ENCODE measurements at places on chromosomes 16 and 17.

GRCh38 chr17:72696156-72696555, 396.3 kb downstream of the SLC39A11 start:
- DNase-seq, result no peak

- DNase-seq, result no peak
These were observed 36.7 kb downstream of the KIAA0753 start for GRCh38 chr17:6603744-6604325.

DNA sequence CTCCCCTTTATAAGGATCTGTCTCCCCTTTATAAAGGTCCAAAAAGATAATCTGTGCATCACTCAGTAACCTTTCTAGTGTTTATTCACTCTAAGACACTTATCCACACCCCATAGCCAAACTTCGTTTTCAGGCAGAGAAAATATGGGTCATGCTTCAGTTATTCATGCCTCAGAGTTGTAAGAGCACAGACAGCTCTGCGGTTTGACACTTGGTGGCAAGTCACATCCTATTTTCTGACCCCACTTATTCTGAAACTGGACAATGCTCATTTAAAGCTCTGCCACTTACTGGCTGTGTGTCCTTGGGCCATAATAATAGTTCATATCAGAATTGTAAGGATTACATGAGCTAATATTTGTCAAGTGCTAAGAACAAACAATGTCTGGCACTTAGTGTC, 2.0 kb upstream of the KRTAP2-1 start:
- no peak for DNase-seq

DNA sequence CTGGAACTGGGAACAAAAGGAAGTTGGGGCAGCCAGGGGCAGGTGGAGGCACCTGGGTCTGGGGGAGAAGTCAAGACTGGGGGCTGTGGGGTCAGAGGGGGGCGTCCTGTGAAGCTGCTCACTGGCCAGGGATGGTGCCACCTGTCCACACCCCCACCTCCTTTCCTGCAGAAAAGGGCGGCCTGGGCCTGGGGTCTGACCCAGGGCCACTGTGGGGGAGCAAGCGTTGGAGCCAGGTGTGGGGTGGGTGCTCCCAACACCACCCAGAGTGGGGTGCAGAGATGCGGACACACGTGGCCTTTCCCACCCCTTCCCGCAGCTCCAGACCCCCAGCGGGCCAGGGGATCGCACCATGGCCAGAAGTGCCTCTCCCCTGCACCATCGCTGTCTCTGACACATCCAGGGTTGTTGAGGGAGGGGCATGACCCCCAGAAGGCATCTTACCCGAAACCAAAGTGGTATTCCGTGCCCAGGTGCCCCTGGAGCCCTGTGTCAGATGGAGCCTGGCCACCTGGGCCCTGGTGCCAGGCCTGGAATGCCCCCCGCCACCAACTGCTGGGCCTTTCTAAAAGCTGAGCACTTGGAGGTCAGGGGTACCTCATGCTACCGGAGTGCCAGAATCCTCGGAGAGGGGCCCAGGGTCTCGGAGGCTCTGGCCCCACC, 2.6 kb upstream of the SLC16A3 start:
- peak; percentile 69 for DNase-seq

- no peak for DNase-seq
These were observed 32.6 kb downstream of the WNT9B start for GRCh38 chr17:46883871-46884520.

GRCh38 chr16:12729448-12729847, 74.2 kb downstream of the CPPED1 start:
- DNase-seq, result no peak

DNA sequence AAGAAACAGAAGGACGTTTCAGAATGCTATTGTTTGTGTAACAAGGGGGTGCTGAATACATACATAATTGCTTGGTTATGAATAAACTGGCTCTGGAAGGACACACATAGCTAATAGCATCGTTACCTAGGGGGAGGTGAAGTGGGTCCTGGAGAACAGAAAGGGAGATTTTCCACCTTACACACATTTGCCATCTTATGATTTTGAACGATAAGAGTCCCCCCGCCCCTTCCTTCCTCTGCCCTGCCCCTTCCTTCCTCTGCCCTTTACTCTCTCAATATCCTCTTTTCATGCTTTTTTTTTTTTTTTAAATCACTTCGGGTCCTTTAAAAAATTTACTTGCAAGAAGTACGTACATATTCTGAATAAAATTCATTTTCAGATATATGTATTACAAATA, 902 bp upstream of the DHRS7B start:
- no peak for DNase-seq

GRCh38 chr17:15180121-15180561, 85.0 kb downstream of the PMP22 start:
- no peak for DNase-seq

GRCh38 chr17:73248532-73248931, 13.1 kb downstream of the CPSF4L start:
- no peak for DNase-seq

DNA sequence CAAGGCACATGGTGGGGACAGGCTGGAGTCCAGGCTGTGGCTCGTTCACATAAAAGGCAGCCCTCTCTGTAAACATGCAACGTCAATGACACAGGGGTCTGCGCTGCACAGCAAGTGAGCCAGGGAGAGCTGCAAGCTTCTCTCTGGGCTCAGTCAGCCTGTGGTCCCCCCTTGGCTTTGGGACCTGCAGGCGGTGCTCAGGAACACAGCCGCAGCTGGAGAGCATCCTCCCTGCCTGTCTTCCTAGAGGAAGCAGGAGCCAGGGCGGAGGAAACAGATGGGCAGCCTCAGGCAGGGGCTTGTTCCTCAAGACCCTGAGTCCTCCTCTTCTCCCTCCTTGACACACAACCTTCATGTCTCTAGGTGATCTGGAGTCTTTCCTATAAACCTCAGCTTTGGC, 228.0 kb downstream of the C16orf78 start:
- peak; percentile 54 for DNase-seq

DNA sequence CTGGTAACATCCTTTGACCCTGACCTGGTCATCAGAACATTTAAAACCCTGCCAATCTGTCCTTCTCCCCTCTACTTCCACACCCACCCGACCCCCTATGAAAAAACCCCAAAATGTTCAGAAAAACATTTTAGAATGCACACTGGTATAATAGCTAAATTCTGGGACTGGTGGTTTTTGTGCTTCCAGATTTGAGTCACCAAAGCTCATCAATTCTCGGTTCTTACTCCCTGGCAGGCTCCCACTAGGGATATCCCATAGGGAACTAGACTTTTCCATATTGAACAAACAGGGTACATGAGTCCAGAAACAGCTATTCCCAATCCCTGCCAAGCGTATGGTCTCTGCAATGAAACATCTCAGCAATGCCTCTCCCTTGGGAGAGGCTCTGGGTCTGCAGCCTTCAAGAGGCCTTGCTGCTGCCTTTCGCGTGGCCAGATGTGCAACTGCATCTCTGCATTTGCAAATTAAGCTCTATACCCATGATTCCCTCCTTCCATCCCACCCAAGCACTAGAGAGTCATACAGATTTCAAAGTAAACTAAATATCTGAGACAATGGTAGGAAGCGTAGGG, 67.7 kb downstream of the SMG6 start:
- DNase-seq, result no peak

- DNase-seq, result peak; percentile 67
These were observed 3.9 kb downstream of the CTRB2 start for GRCh38 chr16:75203096-75203495.

- DNase-seq, result no peak
These were observed 62.6 kb upstream of the ERN1 start for GRCh38 chr17:64192589-64192988.

- peak; percentile 92 for DNase-seq
These were observed 4.5 kb downstream of the PMP22 start for GRCh38 chr17:15260376-15261257.

GRCh38 chr16:66701026-66701425, 4.5 kb upstream of the CMTM4 start:
- DNase-seq, result no peak

DNA sequence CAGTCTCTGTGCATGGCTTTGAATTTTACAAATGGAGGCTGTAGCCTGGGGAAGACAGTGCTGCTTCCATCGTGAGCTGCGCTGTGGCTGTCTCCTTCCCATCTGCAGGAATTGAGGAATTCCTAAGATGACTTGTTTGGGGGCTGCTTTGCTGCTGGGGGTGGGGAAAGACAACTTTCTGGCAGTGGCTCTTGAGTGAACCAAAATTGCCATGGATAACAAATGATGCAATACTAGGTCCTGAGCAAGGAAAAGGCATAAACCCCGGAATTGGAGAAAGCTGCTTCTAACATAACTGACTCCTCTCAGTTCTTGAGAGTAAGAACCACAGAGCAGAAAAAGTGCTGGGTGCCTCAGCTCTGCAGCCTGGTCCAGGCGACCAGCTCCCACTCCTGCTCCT, 245.0 kb upstream of the RPL38 start:
- peak; percentile 28 for DNase-seq

DNA sequence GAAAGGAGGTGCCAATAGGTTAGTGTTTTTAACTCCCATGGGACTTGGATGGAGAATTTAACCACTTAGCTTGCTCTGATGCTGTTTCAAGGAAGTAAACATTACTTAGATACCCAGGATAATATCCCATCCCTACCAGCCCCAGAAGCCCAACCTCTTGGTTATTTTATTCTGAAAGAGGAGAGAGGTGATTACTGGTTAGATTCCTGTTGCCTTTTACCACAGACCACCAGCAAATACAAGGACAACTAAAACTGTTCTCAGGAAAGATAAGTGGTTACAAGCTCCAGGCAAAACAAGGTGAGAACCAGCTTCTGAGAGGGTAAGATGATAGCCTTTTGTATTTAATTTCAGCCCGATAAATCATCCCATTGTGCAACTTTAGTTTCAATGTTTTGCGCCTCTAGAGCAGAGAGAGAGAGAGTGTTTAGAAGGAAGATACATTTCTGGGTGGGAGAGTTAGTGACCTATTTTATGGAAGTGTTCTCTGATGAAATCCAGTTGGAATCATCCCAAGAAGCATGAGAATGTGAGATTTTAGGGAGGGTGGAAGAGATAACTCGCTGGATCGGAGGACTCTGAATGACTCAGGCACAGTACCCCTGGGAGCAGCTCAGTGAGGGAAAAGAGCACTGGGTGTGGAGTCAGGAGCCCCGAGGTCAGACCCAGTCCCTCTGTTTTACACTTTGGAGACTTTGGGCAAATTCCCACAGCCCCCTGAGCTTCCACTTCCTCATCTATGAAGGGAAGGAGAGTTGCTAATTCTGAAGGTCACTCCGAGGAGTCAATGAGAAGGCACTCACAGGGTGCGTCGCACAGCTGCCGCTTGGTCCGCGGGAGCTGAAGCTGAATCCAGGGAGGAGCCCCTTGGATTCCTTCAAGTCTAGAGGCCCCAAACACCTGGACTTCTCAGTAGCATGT, 12.1 kb downstream of the GLP2R start:
- DNase-seq, result no peak

DNA sequence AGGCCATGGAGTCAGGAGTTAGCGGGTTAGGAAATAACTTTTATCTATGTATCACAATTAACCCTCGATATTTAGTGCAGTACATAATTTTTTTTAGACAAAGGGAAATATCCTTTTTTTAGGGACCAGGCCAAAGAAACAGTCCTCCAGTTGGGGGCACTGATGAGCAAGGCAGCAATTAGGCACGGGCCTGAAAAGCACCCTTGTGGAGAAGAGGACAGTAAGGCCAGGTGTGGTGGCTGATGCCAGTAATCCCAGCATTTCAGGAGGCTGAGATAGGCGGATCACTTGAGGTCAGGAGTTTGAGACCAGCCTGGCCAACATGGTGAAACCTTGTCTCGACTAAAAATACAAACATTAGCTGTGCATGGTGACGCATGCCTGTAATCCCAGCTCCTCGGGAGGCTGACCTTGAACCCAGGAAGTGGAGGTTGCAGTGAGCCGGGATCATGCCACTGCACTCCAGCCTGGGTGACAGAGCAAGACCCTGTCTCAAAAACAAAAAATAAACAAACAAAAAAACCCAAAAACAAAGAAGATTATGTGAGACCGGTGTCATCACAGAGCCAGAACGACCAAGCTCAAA, 158.3 kb upstream of the NOL11 start:
- DNase-seq, result peak; percentile 31

GRCh38 chr17:8249621-8250500, 772 bp downstream of the PFAS start:
- DNase-seq, result no peak

GRCh38 chr17:73801455-73802100, 157.3 kb upstream of the SDK2 start:
- no peak for DNase-seq

- DNase-seq, result no peak
These were observed at the start of gene TMEM132E for GRCh38 chr17:34579017-34579946. Gene TMEM132E, plus strand, starts transcription at chr17:34579582. Its CDS starts 1,495 bp downstream, at chr17:34581077.

GRCh38 chr16:13835387-13835786, 84.6 kb upstream of the ERCC4 start:
- DNase-seq, result no peak

- DNase-seq, result no peak
These were observed 7.1 kb downstream of the MRM3 start for GRCh38 chr17:789160-789840.

DNA sequence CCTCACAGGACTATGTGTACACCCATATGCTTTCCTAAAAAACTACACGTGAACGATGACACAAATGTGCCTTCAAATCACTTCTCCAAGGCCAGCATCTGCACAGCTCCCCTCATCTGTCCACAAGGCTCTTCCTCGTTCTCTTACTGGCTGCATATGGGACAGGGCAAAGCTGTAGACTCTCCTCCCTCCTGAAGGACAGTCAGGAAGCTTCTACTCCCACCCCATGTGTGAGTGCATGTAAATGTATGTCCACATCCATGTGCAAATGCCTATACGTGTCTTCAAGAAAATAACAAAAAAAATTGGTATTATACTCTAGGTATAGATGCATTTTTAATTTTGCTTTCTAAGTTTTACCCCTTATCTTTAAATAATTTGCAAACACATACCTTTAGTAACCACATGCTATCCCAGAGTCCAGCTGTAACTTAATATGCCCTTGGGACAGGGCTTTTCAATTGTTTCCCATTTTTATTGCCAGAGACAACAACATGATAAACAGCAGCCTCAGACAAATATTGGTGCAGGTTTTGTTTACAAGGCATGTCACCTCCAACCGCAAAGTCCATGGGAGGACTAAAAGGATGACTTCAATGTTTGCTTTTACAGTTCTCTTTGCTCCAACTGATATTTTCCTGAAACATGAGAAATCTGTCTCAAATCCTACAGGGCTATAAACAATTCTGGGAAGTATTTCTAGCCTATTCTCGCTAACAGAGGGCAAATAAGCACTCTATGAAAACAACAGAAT, 31.6 kb upstream of the FAAP100 start:
- no peak for DNase-seq

- DNase-seq, result no peak
These were observed 17.1 kb downstream of the ACLY start for GRCh38 chr17:41901646-41902045.

- DNase-seq, result no peak
These were observed 62.3 kb downstream of the GNA13 start for GRCh38 chr17:64994281-64994680.

GRCh38 chr16:87203060-87203656, 114.0 kb downstream of the C16orf95 start:
- DNase-seq, result no peak

DNA sequence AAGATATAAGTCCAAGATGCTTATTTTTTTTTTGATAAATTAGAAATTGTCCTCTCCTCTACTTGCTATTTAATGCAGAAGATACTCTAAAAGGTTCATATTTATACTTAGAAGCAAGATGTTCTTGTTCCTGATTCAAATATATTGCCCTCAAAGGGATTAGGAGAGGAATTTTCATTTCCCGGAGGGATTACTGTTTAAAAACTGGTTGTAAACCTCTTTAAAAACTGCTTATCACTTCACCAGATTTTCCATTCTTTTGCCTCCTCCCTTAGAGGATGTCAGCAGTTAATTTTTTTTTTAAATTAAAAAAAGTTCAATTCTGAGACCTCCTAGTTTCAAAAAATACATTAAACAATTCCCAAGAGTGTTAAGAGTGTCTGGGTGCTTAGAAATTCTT, 2.8 kb downstream of the TENT4B start:
- no peak for DNase-seq
